Choroid plexus epithelial cell (primary cell): ENCODE measurements at places on chromosomes 3 and 15.

GRCh38 chr3:38548154-38548931 lies 52.2 kb downstream of the EXOG start:
- no peak for DNase-seq

DNA sequence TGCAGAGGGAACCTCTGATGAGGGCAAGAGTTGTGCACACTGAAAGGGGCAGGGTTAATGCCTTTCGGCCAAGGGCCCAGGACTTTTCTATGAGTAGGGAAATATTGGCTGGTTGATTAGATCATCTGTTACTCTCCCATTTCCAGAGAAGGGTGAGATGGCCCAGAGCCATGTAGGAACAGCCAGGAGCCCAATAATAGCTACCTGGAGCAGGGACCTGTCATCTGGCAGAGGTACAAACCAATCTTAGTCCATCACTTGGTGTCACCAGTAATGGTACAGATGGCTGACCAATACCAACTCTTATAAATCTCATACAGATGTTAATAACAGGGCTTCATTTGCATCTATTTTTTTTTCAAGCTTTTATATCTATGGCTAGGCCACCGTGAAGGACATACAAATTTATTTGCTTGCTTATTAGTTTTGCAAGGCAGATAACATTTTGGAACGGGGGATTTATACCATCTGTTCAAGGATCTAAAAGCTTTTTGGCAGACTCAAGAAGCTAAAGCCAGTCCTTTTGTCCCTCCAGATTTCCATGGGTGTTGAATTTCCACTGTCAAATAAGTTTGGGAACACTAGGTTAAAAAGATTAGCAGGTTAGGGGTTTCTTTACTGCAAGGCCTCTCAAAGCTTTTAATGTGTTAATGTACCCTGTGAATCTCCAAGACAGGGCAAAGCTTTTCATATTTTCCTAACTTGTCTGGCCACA lies 79.3 kb downstream of the TNIK start:
- no peak for DNase-seq

GRCh38 chr3:190586631-190587011 lies 72.7 kb downstream of the IL1RAP start:
- peak; percentile 65 for DNase-seq

DNA sequence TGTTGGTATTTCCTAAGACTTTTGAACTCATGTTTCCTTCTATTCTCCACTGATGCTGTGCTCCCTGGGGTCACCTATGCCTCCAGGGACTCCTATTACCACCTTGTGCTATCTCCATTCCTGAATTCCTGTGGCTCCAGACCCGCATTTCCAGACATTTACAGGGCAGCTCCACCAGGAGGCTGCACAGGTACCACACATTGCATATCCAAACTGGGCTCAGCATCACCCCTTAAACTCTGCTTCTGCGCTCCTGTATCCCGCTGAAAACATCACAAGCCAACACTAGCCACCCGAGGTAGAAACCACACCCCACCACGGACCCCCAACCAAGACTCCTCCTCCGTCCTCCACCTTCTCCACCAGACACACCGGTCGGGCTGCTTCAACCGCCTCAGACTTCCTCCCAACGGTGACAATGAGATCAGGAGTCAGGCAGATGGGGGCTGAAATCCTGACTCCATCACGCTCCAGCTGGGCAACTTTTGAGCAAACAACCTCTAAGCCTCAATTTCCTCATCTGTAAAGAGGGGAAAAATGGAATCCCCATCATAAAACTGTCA lies 10.4 kb downstream of the TNK2 start:
- no peak for DNase-seq

DNA sequence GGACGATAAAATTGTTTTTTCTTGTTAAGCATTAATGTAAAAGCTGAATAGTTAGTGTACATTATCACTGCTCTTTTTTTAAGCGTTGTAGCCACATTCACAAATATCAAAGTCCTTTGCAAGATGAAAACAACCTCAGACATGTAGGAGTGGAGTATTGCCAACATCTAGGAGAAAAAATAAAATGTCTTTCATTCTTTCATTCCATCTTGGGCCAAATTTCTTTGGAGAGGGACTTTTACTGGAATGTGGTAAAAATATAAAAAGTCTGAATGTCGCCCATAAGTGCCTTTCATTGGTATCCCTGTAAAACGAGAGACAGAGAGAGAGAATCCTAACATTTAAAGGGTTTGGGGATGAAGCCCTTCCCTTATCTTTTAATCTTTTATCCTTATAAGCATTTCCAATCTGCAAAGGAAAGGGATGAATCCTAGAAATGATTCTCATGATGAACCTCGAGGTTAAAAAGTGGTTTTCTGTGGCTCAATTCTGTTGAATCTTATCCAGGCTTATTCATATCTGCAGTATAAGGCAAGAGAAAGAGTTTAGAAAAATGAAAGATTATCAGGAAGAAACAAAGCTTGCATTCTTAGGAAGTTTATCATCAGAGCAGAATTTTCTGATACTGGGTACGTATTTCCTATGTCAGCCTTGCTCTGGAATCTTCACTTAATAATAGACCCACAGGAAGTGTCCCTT lies 1031.7 kb downstream of the MCTP2 start:
- peak; percentile 76 for DNase-seq

DNA sequence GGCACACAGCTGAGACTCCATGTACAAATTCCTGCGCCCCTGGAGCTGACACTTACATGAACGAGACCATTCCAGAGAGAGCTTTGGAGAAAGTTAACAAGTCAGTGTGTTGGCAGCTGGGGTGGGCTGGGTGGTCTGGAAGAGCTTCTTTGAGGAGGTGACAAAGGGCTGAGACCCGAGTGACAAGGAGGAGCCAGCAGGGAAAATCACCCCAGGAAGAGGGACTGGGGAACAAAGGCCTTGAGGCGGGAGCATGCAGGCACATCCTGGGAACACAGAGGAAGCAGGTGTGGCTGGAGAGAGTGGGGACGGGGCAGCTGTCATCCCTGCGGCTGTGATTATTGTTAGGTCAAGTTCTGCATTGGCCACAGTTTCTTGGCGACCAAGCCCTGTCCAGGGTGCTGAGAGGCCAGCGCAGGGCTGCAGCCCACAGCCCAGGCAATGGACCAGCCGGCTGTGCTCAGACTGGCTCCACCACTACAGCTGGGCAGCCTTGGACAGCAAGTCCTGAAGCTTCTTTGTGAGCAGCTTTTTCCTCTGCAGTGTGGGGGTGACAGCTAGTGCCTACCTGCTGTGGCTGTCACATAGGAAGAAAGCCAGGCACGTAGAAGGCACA lies 34.2 kb upstream of the PRR23E start:
- DNase-seq: peak; percentile 13

DNA sequence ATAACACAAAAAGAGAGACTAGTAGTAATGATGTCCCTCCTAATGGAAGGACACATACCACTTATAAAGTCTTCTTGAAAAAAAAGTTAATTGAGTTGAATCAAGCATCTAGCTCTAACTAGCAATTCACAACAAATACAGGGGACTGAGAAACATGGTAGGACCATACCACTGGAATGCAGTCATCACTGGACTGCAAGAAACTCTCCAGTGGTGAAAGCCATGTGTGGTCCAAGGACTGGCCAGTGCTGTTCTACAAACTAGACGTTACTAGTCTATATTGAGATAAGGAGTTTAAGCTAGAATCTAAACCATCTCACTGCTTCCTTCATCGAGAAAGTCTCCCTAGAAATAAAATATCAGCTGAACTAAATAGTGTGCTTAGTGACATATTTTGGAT lies 16.7 kb downstream of the FBN1 start:
- peak; percentile 67 for DNase-seq

GRCh38 chr3:197901626-197902025 lies 48.4 kb upstream of the RPL35A start:
- DNase-seq: no peak

DNA sequence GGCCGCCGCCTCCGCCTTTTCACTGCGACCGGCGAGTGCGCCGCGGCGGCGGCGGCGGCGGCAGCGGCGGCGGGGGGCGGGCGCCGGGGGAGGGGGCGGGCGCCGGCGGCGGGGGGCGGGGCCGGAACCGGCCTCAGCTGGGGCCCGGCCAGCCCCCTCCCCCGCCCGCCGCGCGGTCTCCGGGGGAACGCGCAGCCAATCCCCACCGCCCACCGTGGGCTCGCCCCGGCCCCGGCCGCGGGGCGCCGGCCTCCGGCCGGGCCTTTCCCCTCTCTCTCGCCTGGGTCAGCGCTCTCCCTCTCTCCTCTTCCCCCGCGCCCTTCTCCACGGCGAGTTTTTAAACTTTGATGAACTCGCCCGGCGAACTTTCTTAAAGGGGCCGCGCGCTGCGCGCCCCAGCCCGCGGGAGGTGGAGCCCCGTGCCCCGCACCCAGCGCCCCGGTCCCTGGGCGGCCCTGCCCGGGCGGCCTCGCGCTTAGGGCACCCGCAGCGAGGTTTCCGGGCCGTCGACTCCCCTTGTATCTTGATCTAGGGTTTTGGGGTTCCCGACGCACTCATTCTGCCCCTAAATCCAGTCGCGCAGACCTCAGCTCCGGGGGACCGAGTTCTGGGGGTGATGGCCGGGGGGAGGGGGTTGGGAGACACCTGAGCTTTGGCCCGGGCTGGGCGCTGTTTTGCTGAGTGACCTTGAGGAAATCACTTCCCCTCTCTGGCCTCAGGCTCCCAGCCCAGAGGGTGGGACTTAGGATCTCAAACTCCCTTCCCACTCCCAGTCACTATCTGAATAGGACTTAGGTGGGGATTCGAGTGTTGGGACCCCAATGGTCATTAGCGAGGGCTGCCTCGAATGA lies at the start of gene RBPMS2:
RBPMS2 (minus strand) TSS at position 39 of the 851 bp plus-strand sequence. CDS start 270 bp downstream, outside the sequence.
- DNase-seq: no peak
